ENCODE measurements at places on chromosomes 3 and 15. TPM values are rescaled to one million over a fixed set of nuclear protein-coding genes. Genes with fewer than 3 reads are reported as not detected.

Gene AGBL1
- polyA plus RNA-seq: not detected

Gene ALS2CL
- not detected for polyA plus RNA-seq

Gene SH2D7
- not detected for polyA plus RNA-seq

Gene ACTR8
- polyA plus RNA-seq: 28.0 TPM

Gene PCLAF
- polyA plus RNA-seq: 5.3 TPM

Gene ISLR
- not detected for polyA plus RNA-seq

Gene AHSG
- polyA plus RNA-seq: not detected

Gene ARHGEF26
- polyA plus RNA-seq: 0.22 TPM

Gene TMEM87A
- 55.5 TPM for polyA plus RNA-seq

Gene CIDEC
- polyA plus RNA-seq: not detected

Data from immature natural killer cell (primary cell).